ENCODE measurements at places on chromosomes 13 and 19.

- no peak for DNase-seq
Measured at GRCh38 chr19:54429176-54429495, 13.9 kb downstream of the TTYH1 start.

- no peak for DNase-seq
Measured at GRCh38 chr13:90952326-90952725, 395.2 kb upstream of the MIR17HG start.

DNA sequence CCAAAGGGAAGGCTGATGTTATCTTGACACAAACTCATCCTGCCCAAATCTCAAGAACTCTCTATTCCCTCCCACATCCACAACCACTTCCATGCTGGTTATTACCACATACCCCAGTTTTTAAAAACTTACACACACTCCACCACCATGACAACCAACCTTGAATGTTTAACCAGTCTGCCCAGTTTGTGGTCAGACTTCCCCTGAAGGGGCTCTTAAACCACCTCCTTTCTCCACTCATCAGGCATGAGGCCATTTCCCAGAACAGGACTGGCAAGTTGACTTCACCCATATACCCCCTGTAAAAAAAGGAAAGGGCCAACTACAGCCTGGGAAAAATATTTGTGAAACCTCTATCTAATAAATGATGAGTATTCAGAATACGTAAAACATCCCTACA lies 12.4 kb upstream of the ZSCAN4 start:
- no peak for DNase-seq

GRCh38 chr19:1122972-1123363 lies 19.2 kb downstream of the GPX4 start:
- DNase-seq: no peak

- DNase-seq: no peak
Measured at GRCh38 chr19:56476651-56477428, at the start of gene ZNF667. TSS of gene ZNF667 (minus strand) at chr19:56477345. CDS start at chr19:56462370, 14,975 bp downstream.

GRCh38 chr19:3897936-3898335 lies 17.5 kb downstream of the ATCAY start:
- DNase-seq: no peak

GRCh38 chr19:57900311-57900710 lies 11.5 kb upstream of the ZNF814 start:
- no peak for DNase-seq

DNA sequence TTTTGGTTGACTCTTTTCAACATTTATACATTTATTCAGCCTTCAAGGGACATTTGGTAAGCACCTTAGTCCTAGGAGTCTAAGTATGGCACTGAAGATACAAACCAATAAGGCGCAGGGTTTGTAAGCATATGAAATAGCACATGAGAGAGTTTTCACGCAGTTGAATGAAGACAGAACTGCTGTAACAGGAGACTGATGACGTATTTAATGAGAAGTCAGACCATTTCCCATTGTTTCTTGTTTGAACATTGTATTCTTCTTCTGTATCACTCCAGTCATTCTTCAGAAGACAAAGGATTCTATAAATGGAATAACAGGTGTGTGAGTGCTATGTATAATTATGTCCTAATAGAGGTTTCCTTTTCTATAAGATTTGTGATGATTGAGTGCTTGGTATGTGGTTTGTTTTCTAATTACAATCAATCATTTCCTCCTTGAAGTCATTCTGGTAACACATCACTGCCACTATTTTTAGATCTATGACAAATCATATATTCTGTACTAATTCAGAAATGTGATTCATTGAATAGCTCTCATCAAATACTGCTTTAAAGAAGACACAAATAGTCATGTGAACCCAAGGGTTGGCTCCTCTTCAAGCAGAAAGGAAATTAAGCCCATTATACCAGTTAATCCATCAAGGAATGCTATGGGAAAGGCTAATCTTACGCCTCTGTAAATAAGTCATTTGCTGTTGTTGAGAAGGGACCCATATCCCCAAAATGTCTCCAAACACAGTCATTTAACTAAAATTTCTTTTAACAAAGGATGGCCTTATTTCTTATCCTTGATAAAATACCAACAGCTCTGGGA lies 222.8 kb upstream of the NBEA start:
- no peak for DNase-seq

DNA sequence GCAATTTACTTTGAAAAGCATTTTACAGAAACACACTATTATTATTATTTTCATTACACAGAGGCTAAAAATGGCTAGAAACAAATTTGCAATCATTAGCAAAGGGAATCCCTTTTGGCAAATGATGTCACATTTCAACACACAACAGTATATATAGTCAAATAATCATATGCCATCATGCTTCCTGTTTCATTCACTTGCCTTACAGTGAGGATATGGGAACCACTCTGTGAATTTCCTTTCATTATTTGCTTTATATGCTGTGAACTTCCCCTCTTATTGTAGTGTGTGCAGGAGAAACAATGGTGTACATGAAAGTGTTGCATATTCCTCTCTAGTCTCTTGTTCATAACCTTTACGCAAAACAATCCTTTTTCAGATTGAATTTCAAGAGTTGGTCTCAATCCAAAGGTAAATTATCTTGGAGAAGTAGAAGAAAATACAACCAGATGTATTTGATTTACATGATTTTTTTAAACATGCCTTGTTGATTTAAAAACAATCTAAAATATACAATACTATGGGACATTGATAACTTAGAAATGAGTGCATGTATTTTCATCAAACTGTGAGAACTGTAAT lies 657.3 kb downstream of the EFNB2 start:
- DNase-seq: no peak

DNA sequence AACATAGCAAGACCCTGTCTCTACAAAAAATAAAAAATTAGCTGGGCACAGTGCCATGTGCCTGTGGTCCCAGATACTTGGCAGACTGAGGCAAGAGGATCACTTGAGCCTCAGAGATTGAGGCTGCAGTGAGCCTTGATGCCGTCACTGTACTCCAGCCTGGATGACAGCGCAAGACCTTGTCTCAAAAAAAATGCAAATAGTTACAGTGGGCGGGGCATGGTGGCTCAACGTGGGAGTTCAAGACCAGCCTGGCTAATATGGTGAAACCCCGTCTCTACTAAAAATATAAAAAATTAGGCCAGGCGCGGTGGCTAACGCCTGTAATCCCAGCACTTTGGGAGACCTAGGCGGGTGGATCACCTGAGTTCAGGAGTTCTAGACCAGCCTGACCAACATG lies 8.5 kb downstream of the PGLS start:
- DNase-seq: no peak

DNA sequence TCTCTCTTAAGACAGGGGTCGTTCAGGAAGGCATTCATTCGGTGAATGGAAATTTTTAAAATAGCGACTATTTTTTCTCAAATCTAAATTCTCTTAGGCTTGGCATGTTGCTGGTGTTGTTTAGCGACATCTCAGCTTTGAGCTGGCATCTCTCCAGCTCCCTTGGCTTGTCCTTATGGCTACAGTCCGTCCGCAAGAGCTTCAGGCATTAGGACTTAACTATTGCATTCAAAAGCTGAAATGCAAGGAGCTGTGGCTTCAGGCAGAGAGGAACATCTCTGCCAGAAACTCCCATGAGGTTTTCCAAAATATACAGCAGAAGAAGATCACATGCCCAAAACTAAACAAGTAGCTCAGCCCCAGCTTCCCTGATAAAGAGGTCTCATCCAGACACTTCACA lies 578.5 kb downstream of the EFNB2 start:
- no peak for DNase-seq

DNA sequence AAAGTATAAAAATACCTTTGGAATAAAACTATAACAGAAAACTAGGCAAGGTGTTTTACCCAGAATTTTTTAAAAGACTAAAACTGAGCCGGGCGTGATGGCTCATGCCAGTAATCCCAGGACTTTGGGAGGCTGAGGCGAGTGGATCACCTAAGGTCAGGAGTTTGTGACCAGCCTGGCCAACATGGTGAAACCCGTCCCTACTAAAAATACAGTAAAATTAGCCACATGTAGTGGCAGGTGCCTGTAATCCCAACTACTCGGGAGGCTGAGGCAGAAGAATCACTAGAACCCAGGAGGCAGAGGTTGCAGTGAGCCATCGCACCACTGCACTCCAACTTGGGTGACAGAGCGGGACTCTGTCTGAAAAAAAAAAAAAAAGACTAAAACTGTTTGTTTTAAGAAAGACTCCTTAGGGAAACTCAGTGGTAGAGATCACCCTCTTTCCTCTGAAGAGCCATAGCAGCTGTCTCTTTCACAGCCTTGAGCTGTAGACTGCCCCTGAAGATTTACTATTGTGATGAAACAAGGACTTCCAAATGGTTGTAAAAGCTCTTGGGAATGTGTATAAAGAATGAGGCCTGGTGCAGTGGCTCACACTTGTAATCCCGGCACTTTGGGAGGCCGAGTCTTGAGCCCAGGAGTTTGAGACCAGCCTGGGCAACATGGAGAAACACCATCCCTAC lies 14.7 kb upstream of the KCTD4 start:
- DNase-seq: no peak

GRCh38 chr13:79973533-79973963 lies 367.4 kb downstream of the SPRY2 start:
- no peak for DNase-seq

DNA sequence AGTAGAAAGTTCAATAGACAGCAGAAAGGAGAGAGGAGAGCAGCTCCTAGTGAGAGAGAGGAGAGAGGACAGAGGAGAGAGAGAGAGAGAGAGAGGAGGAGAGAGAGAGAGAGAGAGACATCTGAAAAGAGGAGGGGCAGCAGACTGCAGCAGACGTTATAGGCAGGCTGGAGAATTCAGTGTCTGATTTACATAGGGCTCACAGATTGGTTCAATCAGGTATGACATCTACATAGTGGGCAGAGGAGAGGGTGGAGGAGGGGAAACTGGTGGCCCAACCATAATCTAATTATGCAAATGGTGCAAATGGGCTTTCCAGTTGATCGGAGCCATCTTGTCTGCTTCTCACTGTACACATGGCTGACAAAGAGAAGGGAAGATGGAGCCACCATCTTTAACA lies 221.3 kb upstream of the TRPC4 start:
- DNase-seq: no peak
